ENCODE measurements at places on chromosomes 2 and 18.
A peak's percentile ranks its signal among the peaks of the same experiment; 100 is the strongest.

- peak; percentile 31 for ATAC-seq
Observed at GRCh38 chr2:206968134-206969086, 29.1 kb downstream of the CPO start.

GRCh38 chr2:109409321-109410038 lies 204.3 kb downstream of the SEPTIN10 start:
- ATAC-seq = no peak

- ATAC-seq = no peak
Observed at GRCh38 chr2:238551091-238551490, 124.4 kb downstream of the ASB1 start.

- ATAC-seq = no peak
Observed at GRCh38 chr2:229287823-229288222, 16.7 kb upstream of the PID1 start.

GRCh38 chr2:5235701-5236100 lies 456.5 kb upstream of the SOX11 start:
- no peak for ATAC-seq

GRCh38 chr2:237951878-237952277 lies 14.9 kb upstream of the UBE2F start:
- ATAC-seq = no peak

DNA sequence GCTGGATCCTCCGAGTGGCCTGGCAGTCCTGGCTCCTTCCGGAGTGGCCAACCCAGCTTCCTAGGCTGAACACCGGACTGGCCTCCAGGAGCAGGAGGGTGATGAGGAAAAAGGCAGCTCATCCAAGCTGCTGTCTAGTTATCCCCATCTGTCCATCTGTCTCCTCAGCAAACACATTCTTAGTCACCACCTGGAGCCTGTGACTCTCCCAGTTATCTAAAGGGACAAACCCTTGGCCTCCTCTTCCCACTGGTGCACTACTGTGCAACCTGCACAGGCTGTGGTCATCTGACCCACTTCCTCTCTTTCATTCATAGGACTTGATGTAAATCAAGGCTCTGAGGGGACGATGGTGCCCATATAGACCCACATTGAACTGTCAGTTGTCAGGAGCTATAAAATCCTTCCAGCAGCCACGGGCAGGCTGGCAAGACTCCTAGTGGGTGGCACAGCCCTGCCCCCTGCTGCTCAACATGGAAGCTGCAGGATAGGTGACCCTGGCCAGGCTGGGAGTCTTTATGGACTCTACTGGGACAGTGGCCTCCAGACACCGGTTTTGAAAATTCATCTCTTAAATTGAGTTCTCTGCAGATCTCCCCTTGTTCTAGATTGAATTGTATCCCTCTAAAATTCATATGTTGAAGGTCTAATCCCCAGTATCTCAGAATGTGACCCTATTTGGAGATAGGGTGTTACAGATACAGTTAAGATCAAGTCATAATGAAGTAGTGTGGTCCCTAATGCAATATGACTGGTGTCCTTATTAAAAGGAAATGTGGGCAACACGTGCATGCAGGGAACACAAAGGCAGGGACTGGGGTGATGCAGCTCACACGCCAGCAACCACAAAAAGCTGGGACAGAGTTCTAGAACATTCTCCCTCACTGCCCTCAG lies 29.3 kb upstream of the DUSP2 start:
- ATAC-seq = peak; percentile 92

All from stimulated activated memory B cell treated with anti-CD40 and anti-IgM and Interleukin-4, amounts not matched to agents 10 μg/mL and 1 μg/mL and 100 μg/mL, for 72 hours (primary cell).